ENCODE measurements at places on chromosomes 3 and 15. TPM values are rescaled to one million over a fixed set of nuclear protein-coding genes. Genes with fewer than 3 reads are reported as not detected.

The SEMA3B gene
- 46.7 TPM for polyA plus RNA-seq

The ACTRT3 gene
- 0.15 TPM for polyA plus RNA-seq

The KIF23 gene
- 0.32 TPM for polyA plus RNA-seq

The PIF1 gene
- 1.6 TPM for polyA plus RNA-seq

DNA sequence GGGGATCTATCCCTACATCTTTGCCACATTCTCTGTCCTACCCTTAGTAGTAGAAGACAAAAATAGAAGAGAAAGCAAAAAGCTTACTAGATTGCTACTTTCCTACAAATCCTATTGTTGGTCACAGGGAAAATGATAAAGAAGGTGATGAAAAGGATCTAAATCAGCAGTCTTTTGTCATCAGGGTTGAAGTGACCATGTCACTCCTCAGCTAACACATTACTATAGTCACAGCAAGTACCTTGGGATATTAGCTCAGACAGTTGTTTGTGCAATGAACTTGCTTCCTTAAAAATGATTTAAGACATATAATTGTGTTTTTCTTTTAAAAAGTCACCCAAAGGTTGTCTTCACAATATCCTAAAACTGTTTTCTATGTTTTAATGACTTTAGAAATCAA, 6.3 kb downstream of the ST3GAL6 start:
- no peak for DNase-seq

- no peak for DNase-seq
Measured at GRCh38 chr3:46912986-46913385, 35.5 kb downstream of the PTH1R start.

- no peak for DNase-seq
Measured at GRCh38 chr3:43515970-43516635, 105.7 kb downstream of the ANO10 start.

DNA sequence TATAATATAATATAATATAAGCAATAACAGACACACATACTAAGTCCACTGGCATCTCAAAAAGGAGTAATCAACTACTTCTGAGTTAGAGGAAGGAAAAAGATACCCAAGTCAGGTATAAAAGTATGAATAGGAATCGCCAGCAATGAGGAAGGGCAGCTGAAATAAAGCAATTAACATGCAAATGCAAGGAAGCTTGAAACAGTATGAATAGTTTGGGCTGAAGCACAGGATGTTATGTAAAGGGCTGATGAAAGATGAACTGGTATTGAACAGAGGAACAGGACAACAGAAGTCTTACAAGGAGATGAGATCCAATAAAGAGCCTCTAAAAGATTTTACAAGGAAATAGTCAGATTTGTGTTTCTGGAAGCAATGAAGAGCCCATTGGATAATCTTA, 7.1 kb downstream of the COPS2 start:
- no peak for DNase-seq

- no peak for DNase-seq
Measured at GRCh38 chr15:85312929-85313331, 67.5 kb upstream of the AKAP13 start.

GRCh38 chr3:12658593-12659058, 5.3 kb downstream of the RAF1 start:
- DNase-seq, result no peak

DNA sequence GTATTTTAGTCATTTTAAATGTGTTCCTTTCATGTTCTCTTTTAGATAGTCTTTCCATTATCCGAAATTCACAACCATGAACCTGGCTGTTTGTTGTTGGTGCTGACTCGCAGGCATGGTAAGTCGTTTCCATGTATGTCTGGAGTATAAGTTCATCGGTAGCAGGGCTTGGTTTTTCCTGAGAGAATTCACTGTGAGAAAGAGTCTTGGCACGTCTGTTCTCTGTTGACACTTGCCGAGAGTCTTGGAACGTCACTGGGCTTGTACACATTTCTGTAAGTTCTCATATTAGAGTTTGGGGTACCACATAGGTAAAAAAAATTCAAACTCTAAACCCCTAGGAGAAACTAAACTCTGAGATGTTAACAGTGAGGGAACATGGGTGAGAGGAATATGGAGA, 29.4 kb upstream of the EIF4A2 start:
- DNase-seq, result no peak

- no peak for DNase-seq
Measured at GRCh38 chr3:46966811-46967210, 9.7 kb downstream of the CCDC12 start.
